ENCODE measurements at places on chromosomes 2 and 18.

DNA sequence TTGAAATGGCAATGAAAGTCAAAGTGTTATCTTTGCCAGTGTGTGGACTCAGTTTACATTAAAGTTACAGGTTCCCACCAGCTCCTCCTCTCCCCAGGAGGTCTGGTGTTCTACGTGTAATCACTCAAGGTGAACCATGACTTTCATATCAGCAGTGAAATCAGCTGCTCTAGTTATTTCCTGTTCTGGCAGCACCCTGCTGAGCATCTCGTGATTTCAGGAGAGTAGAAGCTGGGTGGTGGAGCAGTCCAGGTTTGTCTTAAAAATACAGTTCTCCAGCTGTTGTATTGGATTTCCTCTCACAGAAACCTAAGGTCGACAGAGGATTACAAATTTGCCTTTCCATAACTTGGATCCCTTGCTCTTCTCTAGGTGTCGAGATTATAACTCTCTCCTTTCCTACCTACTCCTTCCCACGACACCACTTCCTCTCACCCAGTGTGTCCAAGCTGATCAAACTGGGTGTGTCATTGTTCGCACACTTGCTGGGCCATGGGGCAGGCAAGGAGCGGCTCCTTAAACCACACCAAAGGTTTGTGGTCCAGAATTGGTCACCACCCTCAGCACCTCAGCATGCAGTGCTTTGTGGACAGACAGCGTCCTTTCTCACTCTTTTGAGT is 13.0 kb upstream of the ARHGAP25 start:
- DNase-seq = no peak

GRCh38 chr2:163200741-163201140 is 362.2 kb upstream of the KCNH7 start:
- peak; percentile 51 for DNase-seq

DNA sequence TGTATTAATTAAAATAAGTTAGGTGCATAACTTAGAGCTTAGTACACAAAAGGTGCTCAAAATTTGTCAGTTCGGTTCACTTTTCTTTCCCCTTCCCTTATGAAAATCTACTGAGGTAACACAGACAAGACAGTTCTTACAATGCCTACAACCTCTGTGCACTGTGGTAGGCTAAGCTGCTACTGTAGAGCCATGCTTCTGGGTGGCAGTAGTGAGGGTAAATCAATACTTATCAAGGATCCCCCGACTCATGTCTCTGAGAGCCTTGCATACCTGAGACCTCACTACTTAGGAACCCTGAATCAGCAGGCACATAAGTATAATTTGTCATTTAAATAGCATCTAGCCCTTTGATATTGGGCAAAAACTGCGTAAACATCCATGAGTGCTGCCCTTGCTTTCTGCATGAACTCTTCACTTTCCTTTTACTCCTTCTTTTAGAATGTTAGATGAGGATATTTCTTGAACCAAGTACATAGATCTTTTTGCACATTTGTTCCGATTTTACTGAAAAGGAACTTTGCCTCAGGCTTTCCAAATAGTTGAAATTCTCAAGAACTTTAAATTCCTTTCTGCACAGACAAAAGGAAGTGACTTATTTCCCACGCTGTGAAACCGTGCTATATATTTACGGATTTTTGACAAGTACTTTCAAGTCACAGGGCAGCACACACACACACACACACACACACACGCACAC is 234.4 kb downstream of the TRIB2 start:
- DNase-seq = peak; percentile 41

DNA sequence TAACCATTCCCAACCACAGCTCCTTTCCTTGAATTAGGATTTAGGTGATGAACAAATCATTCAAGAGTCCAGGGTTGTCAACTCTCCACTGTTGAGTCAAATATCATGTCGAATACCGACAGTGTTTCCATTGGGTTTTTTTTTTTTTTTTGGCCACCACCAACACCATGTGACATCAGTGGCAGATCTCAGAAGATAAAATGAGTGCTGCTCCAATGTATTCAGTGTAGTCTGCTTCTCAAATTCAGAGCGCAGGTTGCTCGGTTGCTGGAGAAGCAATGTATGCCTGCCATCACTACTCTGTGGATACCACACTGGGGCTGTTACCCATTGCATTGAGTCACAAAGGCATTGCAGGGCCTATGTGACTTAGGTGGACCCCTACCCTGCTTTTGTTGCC is 10.8 kb upstream of the ATL2 start:
- DNase-seq = no peak

DNA sequence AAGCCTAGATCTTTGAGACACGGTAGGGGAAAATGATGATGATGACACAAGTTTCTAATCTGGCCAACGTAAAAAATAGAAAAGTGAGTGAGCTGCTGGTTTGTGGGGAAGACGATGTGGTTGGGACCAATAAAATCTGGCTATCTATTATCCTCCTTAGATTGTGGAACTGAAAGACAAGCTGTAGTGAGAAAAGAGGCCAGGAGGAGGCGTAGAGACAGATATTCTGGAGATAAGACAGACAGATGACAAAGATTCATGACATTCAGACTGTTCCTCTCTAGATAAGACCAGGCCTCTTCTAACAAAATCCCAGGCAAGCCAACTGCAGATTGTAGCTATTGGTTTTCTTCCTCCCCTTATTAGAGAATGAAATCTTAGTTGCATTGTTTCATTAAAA is 376.3 kb upstream of the UBE2E3 start:
- no peak for DNase-seq

DNA sequence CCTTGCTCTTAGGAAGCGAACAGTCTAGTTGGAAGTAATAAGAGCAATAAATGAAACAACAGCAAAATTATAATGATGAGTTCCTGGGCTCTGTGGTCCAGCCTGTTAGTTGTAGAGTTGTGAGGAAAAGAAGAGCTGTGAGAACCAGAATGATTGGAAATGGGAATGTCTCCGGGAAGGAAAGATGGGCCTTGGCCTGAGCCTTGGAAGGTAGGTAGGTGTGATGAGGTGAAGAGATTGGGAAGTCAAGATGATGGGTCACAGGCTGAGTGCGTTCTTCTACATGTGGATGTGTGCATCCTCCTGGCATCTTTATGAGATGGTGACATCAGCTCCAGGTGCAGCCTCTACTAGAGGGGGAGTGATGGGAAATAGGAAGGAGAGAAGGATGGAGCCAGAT is 115.2 kb upstream of the EML6 start:
- no peak for DNase-seq

- DNase-seq = no peak
Observed at GRCh38 chr2:196487417-196487816, 152.1 kb upstream of the CCDC150 start.

DNA sequence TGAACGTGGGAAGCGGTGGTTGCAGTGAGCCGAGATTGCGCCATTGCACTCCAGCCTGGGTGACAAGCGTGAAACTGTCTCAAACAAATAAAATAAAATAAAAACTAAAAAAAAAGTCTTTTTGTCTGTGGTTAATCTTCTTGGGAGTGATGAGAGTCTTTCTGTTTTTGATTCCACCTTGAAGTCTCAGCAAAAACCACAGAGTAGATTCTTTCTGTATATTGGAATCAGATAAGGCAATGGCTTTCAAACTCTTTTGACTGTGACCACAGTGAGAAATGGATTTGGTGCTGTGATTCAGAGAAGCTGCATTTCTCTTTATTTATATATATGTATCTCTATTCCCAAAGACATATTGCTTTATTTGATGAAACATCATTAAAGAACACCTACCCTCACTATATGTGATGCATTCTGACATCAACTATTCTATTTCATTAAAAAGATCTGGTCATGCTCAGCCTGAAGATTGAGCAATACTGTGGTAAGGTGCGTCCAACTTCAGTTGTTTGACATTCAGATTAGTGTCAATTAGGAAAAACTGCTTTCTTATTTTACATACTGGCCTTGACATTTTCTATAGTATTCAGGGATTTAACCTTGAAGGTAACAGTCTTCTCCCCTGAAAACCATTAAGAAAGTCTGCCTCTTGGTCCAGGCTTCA is 15.6 kb downstream of the HRH4 start:
- no peak for DNase-seq

- peak; percentile 18 for DNase-seq
Observed at GRCh38 chr2:159298967-159299366, 12.5 kb upstream of the WDSUB1 start.

DNA sequence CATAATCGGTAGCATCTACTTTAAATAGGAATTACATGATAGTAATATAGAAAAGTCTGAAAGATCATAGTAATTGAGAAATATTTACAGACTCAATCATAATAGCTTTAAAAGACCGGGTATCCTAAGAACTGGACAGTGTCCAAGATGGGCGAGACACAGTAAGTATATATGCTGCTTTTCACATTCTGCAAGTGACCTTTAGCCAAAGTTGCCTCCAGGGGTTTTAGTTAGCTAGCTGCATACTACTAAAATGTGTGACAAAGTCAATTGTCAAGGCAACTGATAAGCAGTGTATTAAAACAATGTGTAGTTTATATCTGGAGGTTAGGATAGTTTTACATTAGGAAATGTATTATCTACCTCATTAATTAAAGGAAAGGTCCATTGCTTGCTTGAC is 24.6 kb downstream of the CD302 start:
- DNase-seq = no peak

- DNase-seq = no peak
Observed at GRCh38 chr2:114553027-114553426, 110.6 kb downstream of the DPP10 start.

GRCh38 chr18:49934457-49934856 is 121.1 kb upstream of the ACAA2 start:
- DNase-seq = no peak

Measured in fibroblast of skin of left biceps (primary cell).